Thyroid gland (tissue), 4 donors: ENCODE measurements at places on chromosomes 2 and 18. TPM values are rescaled to one million over a fixed set of nuclear protein-coding genes. Genes with fewer than 3 reads are reported as not detected.

DNA sequence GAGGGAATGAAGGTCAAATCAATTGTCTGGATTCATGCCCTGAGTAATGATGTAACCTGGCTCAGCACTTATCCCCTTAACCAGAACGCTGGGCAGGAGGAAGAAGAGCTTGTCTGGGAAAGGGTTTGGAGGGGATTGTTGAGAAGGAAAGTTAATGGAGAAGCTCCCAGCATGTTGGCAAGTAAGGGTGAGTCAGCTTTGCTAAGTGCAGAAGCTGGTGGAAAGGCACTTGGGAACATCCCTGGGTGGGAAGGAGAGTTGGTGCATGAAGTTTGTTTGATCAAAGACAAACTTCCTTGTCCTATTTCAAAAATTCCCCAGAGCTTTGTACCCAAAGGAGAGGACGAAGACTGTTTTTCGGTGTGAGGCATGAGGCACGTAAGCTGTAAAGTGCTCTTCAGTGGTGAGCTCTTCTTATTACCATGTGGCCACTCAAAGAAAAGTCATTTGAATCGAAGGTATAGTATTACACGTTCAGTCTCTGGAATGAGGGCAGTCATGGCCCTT lies 17.6 kb upstream of the DAW1 start:
- no peaks in the 10 kb centered on the region for H3K27me3 ChIP-seq
- DNase-seq = peak; percentile 55
- H3K36me3 ChIP-seq = no peaks in the 10 kb centered on the region
- H3K27ac ChIP-seq = peak overlapping the region; percentile 79
- H3K4me3 ChIP-seq = no peak overlapping the region
- peaks cover 22% of the 10 kb centered on the region for H3K4me1 ChIP-seq

HOXD8 gene
- total RNA-seq = 15.4 TPM

DNA sequence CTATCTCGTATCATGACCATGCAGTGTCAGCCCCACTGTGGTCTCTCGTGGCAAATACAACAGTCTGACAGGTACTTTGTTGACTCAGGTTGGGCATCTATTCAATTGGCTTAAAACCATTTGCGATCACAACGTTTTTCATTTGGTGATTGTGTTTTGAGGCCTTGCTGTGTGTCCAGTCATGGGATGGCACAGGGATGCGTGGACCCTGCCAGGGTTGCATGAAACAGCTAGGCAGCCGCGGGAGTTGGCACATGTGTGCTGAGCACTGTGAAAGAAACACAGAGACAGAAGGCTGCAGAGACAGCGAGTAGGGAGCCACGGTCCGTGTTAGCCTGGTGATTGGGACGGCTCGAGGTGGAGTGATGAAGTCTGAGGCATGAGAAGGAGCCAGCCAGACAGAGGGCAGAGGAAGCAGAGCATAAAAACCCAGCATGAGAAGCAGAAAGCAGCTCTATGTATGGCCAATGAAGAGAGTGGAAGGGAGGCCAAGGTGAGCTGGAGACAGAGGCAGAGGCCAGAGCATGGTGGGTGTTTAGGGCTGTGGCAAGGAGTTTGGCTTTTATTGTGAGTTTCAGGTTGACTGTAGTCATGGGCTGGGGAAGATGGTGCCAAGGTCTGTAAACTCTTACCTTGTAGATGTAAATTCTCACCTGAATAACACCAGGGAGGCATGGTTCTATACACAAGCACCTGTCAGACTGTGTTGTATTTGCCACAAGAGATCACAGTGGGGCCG lies 31.8 kb upstream of the IL1R1 start:
- H3K27ac ChIP-seq = peak overlapping the region; percentile 82
- peaks cover 54% of the 10 kb centered on the region for H3K4me1 ChIP-seq
- no peaks in the 10 kb centered on the region for H3K36me3 ChIP-seq
- no peaks in the 10 kb centered on the region for H3K27me3 ChIP-seq

GRCh38 chr2:168734199-168734760 lies 68.2 kb upstream of the NOSTRIN start:
- no peaks in the 10 kb centered on the region for H3K4me1 ChIP-seq
- DNase-seq = no peak
- H3K27ac ChIP-seq = no peak overlapping the region
- H3K27me3 ChIP-seq = no peaks in the 10 kb centered on the region

GRCh38 chr2:99088017-99088416 lies 53.5 kb upstream of the C2orf15 start:
- H3K36me3 ChIP-seq = no peaks in the 10 kb centered on the region
- H3K4me1 ChIP-seq = no peaks in the 10 kb centered on the region
- no peak overlapping the region for H3K27ac ChIP-seq
- no peak for DNase-seq

IL1F10 gene
- total RNA-seq = not detected

DNA sequence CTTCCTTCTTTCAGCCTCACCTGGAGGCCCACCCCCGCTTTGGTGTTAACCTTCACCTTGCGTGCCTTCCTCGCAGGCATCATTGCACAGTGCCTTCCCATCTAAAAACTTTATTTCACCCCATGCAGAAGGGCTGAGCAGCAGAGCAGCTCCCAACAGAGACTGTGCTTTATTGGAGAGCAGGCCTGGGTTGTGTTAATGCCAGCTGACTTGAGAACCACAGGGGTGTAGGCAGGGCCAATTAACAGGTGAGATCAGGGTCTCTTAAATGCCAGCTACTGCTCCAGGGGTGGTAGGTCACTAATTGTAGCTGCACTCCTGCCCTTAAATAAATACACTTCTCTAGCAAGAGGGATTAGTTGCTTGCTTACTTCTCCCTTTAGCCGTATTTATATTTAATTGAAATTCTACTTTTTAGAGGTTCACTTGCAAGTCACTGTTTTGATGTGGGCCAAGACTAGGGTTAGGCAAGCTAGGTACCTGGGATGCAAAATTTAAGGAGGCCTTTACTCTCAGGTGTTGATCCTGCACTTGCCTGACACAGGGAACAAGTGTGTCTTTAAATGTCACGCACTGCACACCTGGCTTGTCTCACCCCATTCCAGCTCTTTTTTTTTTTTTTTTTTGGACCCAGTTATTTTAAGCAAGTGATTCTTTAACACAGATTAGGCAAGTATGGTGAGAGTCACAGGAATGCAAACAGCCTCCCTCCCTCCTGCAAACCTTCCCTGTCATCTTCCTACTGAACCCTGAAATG lies 54.5 kb downstream of the LYPD1 start:
- H3K36me3 ChIP-seq = no peaks in the 10 kb centered on the region
- peak; percentile 68 for DNase-seq
- peaks cover 21% of the 10 kb centered on the region for H3K4me1 ChIP-seq
- no peak overlapping the region for H3K4me3 ChIP-seq
- H3K27me3 ChIP-seq = no peaks in the 10 kb centered on the region
- peak overlapping the region; percentile 68 for H3K27ac ChIP-seq

SPDYA gene
- total RNA-seq = 0.78 TPM

HOXD12 gene
- not detected for total RNA-seq

DNA sequence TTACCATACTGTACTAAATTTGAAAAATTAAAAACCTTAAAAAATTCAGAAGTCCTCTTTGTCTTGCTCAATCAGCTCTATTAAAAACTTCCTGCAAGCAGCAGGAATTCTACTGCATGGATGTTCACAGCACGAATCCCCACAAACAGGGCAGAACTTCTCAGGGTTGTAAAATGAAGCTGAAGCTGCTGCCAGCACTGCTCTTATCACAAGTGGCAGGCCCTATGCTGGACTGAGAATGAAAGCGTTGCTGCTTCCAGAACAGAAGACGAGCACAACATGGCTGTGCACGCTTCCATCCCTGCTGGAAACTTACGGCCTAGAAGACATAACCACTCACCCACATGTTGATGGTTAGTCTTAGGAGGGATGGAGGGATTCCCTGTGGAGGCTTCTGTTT lies 134.0 kb downstream of the RAB3GAP1 start:
- H3K27ac ChIP-seq = no peak overlapping the region
- no peaks in the 10 kb centered on the region for H3K27me3 ChIP-seq
- DNase-seq = no peak
- no peaks in the 10 kb centered on the region for H3K36me3 ChIP-seq
- H3K4me3 ChIP-seq = no peak overlapping the region

GRCh38 chr2:56671973-56672569 lies 488.3 kb downstream of the CCDC85A start:
- H3K36me3 ChIP-seq = no peaks in the 10 kb centered on the region
- H3K27ac ChIP-seq = no peak overlapping the region
- no peaks in the 10 kb centered on the region for H3K4me1 ChIP-seq
- no peak for DNase-seq
- H3K4me3 ChIP-seq = no peak overlapping the region

DNA sequence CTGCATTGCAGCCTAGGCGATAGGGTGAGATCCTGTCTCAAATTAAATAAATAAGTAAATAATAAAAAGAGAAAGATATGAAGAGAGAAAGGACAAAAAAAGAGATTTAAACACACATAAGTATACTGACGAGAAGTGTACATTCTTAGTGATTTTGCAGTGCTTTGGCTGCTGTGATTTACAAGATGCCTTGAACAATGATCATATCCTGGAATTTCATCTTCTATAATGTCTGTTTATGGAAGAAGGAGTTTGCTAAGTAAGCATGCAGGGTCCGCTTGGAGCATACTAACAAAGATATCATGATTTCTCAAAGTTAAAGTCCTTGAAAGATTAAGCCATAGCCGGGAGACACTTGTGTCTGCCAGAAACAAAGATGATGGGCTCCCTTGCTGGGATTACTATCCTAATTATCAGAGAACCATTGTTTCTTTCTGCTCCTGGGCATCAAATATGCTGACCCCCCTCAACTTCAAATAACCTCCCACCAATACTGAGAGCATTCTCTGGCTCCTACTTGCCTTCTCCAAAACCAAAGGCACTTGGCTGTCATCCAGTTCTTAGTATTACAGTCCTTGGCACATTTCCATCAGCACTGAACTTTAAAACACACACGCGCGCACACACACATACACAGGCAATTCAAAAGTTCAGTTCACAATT lies 47.5 kb upstream of the STAM2 start:
- no peaks in the 10 kb centered on the region for H3K27me3 ChIP-seq
- DNase-seq = peak; percentile 61
- H3K36me3 ChIP-seq = no peaks in the 10 kb centered on the region
- peaks cover 14% of the 10 kb centered on the region for H3K4me1 ChIP-seq

GRCh38 chr2:26754972-26755670 lies 9.0 kb upstream of the SLC35F6 start:
- no peak overlapping the region for H3K4me3 ChIP-seq
- peak; percentile 67 for DNase-seq
- H3K27ac ChIP-seq = peak overlapping the region; percentile 88
- H3K36me3 ChIP-seq = no peaks in the 10 kb centered on the region
- H3K27me3 ChIP-seq = no peaks in the 10 kb centered on the region
- peaks cover 45% of the 10 kb centered on the region for H3K4me1 ChIP-seq

ATP6V1C2 gene
- total RNA-seq = not detected

- H3K4me1 ChIP-seq = peaks cover 51% of the 10 kb centered on the region
- no peaks in the 10 kb centered on the region for H3K27me3 ChIP-seq
- no peak overlapping the region for H3K4me3 ChIP-seq
- no peak for DNase-seq
- H3K36me3 ChIP-seq = no peaks in the 10 kb centered on the region
These were observed 173.9 kb downstream of the HDAC4 start for GRCh38 chr2:239226677-239227581.

- peak overlapping the region; percentile 83 for H3K27ac ChIP-seq
- no peaks in the 10 kb centered on the region for H3K4me1 ChIP-seq
- H3K27me3 ChIP-seq = no peaks in the 10 kb centered on the region
- no peaks in the 10 kb centered on the region for H3K36me3 ChIP-seq
- H3K4me3 ChIP-seq = no peak overlapping the region
- DNase-seq = peak; percentile 56
These were observed 1.3 kb upstream of the ZNF516 start for GRCh38 chr18:76496194-76496890.

DNA sequence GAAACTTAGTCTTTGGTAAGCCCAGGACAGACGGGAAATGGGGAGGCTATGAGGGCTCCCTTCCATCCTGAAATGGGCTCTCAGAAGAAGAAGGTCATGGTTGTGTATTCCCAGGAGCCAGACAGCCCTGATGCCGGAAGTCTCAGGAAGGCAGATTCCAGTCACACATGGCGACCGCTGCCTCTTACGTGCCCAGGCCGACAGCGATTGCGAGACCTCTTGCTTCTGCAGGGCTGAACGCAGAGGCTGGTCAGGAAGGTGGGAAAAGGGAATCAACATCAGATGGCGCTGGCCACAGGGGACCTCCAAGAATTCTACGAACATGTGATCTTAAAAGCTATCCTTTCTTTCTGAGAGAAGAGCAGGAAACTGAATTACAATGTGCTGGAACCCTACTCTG lies 22.8 kb upstream of the SH3BP4 start:
- H3K36me3 ChIP-seq = no peaks in the 10 kb centered on the region
- no peaks in the 10 kb centered on the region for H3K27me3 ChIP-seq
- no peak overlapping the region for H3K27ac ChIP-seq
- H3K4me1 ChIP-seq = no peaks in the 10 kb centered on the region
- no peak overlapping the region for H3K4me3 ChIP-seq

DNA sequence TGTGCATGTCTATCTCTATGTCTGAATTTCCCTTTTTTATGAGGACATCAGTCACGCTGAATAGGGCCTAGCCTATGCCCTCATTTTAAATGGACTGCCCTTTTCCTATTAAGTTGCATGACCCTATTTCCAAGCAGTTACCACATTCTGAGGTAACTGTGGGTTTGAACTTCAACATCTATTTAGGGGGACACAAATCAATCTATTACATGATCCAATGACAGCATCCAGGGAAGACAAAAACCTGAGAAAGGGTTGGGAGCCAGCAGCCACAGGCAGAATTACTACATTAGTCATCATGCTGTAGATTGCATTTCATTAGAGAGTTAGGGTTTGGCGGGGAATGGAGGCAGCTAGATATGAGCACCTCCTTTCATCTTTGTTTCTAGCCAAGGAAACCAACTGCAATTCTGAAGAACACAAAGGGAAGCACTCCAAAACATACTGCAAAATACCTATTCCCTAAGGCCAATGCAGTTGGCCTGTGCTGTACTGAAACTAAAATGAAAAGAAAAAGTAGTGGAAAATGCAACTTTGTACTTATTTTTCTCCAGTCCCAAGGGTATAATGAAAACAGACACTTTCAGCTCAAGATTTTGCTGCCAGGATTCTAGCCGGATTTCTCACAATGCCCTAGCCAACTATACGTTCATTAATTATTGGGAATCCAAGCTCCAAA lies 40.4 kb upstream of the C1D start:
- no peak overlapping the region for H3K4me3 ChIP-seq
- H3K27me3 ChIP-seq = no peaks in the 10 kb centered on the region
- no peaks in the 10 kb centered on the region for H3K36me3 ChIP-seq
- H3K27ac ChIP-seq = no peak overlapping the region
- no peaks in the 10 kb centered on the region for H3K4me1 ChIP-seq
- DNase-seq = no peak

DNA sequence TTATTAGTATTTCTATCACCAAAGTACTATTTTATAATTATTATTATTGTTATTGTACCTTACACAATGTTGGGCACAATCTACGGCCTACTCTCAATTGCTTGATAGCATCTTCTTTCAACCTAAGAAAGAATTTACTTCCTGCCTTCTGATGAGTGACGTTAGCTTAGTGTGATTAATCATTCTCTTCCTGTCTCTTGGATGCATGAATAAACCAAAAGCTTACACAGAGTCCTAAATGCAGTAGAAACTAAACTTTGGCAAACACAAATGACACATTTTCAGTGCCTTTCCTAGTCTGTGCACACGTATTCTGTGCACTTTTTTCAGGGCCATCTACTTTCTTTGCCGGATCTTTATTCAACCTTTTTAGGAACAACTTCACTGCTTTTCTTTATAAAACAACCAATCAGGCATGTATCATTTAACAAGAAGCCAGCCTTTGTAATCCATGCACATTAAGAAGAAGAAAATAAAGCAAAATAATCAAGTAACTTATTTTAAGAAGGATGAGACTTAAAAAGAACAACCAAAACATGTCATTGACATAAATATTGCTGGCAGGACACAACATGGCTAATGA lies 19.1 kb downstream of the TRAK2 start:
- peaks cover 38% of the 10 kb centered on the region for H3K4me1 ChIP-seq
- DNase-seq = no peak
- no peaks in the 10 kb centered on the region for H3K36me3 ChIP-seq
- H3K27ac ChIP-seq = peak overlapping the region; percentile 83
- H3K4me3 ChIP-seq = no peak overlapping the region

CDK15 gene
- not detected for total RNA-seq
